ENCODE measurements at places on chromosomes 3 and 15. TPM values are rescaled to one million over a fixed set of nuclear protein-coding genes. Genes with fewer than 3 reads are reported as not detected.

GRCh38 chr15:80468796-80469195 lies 64.6 kb downstream of the ARNT2 start:
- no peak for ATAC-seq

The OR5K4 gene
- not detected for total RNA-seq

The TNFSF10 gene
- 0.25 TPM for total RNA-seq

- ATAC-seq, result no peak
Measured at GRCh38 chr3:176919836-176920765, 277.2 kb downstream of the TBL1XR1 start.

GRCh38 chr3:120355486-120355885 lies 6.3 kb upstream of the LRRC58 start:
- no peak for ATAC-seq

The PRRT3 gene
- 3.5 TPM for total RNA-seq

DNA sequence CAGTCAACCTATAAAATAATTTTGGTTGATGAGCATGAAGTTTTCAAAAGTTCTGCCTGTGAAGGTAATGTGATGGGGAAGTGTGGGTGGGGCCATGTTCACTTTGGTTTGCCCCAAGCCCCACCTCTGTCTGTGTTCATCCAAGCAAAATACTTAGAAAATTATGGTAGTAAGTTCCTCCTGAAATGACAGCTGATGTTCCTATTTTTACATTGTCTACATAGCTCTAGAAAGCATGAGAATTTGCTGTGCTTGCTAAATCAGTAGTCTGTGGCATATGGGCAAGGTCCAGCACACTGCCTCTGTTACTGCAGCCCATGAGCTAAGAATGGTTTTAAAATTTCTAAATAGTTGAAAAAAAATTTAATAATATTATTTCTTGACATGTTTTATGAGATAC lies 21.9 kb upstream of the CP start:
- ATAC-seq, result no peak

DNA sequence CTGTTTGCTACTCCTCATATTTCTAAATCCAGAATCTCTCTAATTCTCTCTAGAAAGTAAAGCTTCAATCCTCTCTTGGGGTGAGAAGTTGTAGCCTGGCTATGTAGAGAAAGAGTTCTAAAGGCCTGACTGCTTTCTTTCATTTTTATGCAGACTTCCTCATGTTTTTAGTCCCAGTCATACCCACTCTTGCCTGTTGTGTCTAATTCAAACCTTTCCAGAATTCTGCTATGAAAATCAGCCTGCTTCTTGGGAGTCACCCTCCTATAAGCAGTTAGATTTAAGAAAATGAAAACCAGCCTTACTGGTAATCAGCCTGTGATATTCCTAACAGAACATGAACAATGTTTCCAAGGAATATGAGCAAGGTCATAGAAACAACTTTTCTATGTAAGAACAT lies 14.8 kb upstream of the ZNF639 start:
- no peak for ATAC-seq

GRCh38 chr3:27679691-27680090 lies 42.4 kb downstream of the EOMES start:
- ATAC-seq, result no peak

GRCh38 chr3:19331931-19332330 lies 183.6 kb downstream of the KCNH8 start:
- ATAC-seq, result no peak

The DTWD1 gene
- 22.8 TPM for total RNA-seq

- ATAC-seq, result no peak
Measured at GRCh38 chr3:142915636-142916035, 26.8 kb upstream of the PCOLCE2 start.

- peak; percentile 78 for ATAC-seq
Measured at GRCh38 chr3:59879031-59879581, 829.3 kb upstream of the CFAP20DC start.

GRCh38 chr15:31214864-31215489 lies 111.7 kb upstream of the KLF13 start:
- no peak for ATAC-seq

DNA sequence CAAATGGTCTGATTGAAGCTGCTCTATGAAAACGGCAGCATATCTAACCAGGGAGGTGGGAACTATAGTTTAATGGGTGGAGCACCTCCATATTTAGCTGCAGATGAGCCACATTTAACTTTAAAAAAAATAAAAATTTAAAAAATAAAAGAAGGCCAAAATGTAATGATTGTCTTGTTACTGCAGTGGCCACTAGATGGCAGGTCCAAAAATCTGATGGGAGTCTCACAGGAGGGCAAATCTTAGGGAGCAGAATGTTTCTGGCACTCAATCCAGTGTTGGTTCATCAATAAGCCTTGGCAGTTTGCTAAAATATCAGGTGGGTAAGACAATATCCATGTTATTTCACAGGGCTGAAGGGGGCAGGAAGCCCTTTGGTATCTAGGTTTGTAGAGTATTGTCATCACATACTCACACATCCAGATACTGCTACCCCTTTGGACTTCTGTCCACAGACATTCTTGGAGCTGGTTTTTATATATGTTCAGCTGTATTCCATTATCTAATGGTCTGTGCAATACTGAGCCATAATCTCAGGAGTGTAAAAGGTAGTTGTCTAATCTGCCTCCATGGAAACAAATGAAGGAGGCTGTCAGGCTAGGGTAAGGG lies 233.3 kb downstream of the TIGIT start:
- no peak for ATAC-seq

- ATAC-seq, result peak; percentile 36
Measured at GRCh38 chr3:194134231-194134756, 1.7 kb upstream of the HES1 start.

- ATAC-seq, result peak; percentile 32
Measured at GRCh38 chr3:12993517-12994356, 79.5 kb downstream of the IQSEC1 start.

DNA sequence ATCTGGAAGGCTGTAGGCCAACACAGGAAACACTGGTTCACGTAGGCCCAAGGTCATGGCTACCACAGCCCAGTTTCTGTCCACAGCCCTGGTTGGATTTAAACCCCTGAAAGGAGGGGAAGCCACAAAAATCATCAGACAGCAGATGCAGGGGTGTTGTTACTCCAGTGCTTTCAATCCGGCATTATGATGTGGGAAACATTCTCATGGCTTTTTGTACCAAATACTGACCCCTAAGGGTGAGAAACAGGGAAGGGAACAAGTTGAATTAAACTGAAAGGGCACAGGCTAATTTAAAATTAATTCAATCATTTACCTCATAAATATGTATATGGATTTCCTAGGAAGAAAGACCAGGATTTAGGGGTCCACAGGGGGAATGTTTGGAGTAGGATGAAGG lies 375.6 kb downstream of the CTNNB1 start:
- no peak for ATAC-seq

The PYGO1 gene
- 29.4 TPM for total RNA-seq

The CHCHD4 gene
- 15.0 TPM for total RNA-seq

The SUCNR1 gene
- 0.16 TPM for total RNA-seq
